ENCODE measurements at places on chromosomes 4 and X.

DNA sequence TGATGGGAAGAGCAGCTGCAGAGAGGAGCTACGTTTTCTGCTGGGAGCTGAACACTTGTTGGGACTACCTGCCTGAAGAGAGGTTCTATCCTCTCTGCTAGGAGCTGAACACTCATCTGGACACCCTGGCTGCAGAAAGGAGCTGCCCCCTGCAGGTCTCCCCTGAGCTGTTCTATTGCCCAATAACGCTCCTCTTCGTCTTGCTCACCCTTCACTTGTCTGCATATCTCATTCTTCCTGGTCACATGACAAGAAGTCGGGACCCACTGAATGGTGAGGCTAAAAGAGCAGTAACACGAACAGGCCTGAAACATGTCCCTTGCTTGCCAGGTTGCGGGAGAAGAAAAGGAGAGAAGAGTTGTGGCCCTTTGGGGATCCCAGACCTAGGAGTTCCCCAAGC lies 27.8 kb downstream of the NAA11 start:
- no peak for DNase-seq

- no peak for DNase-seq
Measured at GRCh38 chr4:101037249-101037648, 310.1 kb downstream of the PPP3CA start.

- no peak for DNase-seq
Measured at GRCh38 chr4:61335241-61335763, 135.2 kb downstream of the ADGRL3 start.

DNA sequence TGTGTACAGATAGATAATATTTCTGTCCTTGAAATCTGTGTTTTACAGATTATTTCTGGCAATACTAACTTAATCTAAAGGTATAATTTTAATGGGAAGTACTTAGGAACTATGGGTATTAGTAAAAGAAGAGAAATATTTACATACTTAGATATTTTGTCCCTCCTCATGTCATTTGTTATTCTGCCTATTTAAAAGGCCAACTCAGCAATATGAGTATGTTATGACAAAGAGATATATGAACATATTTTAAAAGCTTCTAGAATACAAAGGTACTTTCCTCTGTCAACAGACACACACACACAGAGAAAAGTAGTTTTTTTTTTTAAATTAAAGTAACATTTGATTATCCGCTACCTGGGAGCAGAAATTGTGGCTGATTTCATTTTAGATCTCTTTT lies 7.9 kb downstream of the SLC7A11 start:
- DNase-seq, result no peak

DNA sequence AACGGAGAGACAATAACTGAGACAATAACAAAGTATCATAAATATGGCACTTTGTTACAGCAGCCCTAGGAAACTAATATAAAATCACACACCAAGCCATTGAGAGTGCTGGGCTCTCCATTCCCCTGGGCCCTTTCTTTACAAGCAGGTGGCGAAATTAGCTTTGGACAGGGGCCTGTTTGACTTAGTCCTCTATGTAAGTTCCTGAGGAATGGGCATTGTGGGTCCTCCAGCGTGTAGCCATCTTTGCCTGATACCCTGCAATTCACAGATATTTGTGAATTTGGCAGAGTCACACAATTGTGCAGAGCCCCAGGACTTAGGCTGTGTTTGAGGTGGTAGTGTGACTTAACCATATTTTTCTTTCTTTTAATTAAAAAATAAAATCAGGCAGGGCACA lies 67.6 kb downstream of the BCOR start:
- no peak for DNase-seq

GRCh38 chrX:40106676-40107290 lies 9.0 kb upstream of the BCOR start:
- no peak for DNase-seq

DNA sequence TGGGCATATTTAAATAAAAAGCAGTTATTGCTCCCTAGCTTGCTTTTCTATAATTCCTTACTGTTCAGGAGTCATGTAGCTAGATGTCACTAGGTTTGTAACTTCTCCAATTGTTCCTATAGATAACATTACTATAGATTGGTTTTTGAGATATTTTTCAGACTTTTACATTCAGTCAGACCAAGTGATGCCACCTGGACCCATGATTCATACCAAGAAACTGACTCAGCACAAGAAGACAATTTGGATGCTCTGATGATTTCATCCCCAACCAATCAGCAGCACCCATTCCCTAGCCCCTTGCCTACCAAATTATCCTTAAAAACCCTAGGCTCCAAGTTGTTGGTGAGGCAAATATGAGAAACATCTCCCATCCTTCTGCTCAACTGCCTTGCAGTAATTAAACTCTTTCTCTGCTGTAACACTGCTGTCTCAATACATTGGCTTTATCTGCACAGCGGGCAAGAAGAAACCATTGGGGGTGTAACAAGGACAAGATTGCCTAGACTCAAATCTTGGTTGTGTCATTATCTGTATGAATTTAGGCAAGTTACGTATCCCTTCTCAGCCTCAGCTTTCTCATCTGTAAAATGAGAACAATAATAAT lies 11.8 kb upstream of the NEIL3 start:
- no peak for DNase-seq

GRCh38 chr4:186258216-186258811 lies 7.7 kb upstream of the F11 start:
- DNase-seq, result no peak

- no peak for DNase-seq
Measured at GRCh38 chrX:16788477-16788876, 2.2 kb downstream of the TXLNG start.

GRCh38 chr4:123417813-123418212 lies 21.2 kb downstream of the SPRY1 start:
- DNase-seq, result no peak

DNA sequence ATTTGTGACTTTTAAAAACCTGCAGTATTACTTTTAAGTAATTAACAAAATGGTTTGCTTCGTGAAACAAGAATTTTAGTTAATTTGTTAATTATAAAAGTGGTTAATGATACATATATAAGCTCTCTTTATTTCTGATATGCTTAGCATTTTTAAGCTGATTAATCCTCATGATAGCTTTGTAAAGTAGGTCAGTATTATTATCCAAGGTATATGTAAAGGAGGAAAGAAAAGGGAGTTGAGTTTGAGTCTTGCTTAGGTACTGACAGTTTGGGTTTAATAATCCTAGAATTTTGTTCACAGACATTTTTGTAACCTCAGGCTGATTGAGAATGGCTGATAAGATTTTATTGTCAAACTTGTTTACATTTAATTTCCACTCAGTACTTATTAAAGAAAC lies 21.8 kb downstream of the HERC3 start:
- no peak for DNase-seq

GRCh38 chrX:9249051-9249846 lies 215.3 kb upstream of the FAM9B start:
- DNase-seq, result no peak

GRCh38 chrX:141314441-141314840 lies 72.1 kb upstream of the SPANXC start:
- DNase-seq, result no peak

GRCh38 chr4:176660561-176660960 lies 132.2 kb downstream of the VEGFC start:
- DNase-seq, result no peak

Data from activated CD4-positive, alpha-beta T cell treated with anti-CD3 and anti-CD28 coated beads, Interleukin-2, amount 10 ng/mL, durations not matched to agents 7 days and 5 days (primary cell).